ENCODE measurements at places on chromosomes 16 and 17.

- no peak for DNase-seq
Observed at GRCh38 chr16:31710134-31710533, 163.5 kb upstream of the ZNF267 start.

DNA sequence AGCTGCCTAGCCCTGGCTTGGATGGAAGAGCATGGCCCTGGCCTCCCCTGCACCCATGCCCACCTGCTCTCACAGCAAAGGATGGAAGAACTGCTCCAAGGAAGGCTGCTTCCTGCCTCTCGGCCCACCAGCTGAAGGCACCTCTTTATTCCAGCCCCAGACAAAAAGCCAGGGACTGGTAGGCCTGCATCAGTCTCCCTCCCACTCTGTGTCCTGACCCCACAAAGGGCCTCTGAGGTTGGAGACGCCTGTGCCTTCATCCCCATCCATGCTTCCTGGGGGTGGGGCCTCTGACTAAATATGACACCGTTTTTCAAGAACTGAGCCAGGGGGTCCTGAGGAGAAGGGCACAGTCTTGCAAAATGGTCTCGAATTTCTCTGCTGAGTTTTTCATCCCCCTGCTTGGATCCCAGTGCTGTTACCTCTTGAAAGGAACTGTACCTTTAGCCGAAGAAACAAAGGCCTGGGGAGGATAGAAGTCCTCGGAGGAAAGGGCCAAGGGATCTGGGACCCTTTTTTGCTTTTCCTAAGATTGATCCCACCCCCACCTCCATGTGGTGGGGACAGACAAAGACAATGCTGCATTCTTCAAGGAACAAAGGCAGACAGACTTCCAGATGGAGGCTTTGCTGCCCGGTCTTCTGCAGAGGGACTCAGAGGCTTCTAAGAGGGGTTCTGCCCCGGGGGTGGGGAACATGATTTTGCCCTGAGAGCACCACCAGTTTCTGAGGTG lies 5.2 kb downstream of the C17orf50 start:
- no peak for DNase-seq

DNA sequence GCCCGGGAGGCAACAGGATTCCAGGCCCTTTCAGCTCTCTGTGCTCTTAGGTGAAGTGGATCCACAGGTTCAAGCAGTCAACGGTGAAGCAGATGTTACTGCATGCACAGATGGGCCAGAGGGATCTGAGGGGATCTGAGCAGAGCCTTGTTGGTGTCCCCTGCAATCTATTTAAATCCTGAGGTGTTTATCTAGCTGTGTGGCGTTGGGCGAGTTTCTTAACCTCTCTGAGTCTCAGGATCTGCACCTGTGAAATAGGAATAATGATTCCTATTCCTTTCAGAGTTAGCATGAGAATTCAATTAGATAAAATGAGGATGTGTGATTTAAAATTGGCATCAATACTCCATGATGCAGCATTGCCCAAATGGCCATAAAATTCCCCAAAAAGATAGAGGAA lies 237.3 kb upstream of the CDH5 start:
- no peak for DNase-seq

DNA sequence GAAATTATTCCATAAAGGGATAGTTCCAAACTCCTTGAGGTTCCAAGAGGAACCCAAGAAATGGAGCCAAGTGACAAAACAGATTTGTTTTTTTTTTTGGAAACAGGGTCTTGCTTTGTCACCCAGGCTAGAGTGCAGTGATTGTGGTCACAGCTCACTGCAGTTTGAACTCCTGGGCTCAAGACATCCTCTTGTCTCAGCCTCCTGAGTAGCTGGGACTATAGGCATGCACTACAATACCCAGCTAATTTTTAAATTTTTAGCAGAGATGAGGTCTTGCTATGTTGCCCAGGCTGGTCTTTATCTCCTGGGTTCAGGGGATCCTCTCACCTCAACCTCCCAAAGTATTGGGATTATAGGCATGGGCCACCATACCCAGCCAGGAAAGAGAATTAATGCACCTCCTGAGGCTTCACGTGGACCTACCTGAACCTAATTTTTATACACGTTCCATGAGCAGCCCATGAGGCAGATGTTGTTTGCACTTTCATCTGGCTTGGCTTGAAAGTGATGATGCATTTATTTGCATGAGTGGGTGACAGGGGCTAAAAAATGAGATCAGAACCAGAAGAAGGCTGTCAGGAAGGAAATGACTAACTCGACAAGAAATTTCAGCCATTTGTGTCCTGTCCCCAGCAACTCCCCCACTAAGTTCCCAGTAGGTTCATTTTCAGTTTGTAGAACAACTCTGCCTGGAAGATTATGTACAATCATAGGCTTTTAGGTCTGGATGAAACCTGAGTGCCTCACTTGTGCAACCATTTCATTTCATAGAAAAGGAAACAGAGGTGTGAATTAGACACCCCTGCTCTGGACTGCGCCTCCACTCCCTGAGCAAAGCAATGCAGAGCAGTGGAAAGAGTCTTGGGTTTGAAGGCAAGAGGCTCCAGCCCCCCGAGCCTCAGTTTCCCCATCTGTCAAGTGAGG lies 10.3 kb upstream of the IRF8 start:
- peak; percentile 47 for DNase-seq

- DNase-seq, result peak; percentile 76
Observed at GRCh38 chr17:8376271-8377067, at the start of gene KRABD2. Gene KRABD2 (minus strand): TSS chr17:8376704.

DNA sequence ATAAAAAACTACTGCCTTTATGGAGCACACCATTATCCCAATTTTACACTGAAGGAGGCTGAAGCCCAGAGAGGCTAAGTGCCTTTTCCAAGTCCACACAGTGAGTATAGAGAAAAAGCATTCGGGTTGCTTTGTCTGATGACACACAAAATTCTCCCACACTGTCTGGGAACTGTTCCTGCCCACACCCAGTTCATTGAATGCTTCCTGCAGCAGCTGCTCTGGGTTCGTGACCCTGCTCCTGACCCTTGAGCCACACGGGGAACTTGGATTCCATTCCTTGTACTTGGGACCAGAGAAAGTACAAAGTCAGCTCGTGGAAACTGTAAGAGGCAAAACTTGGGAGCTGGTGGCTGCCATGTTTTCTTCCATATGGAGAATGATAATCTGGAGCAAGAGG lies 57.9 kb downstream of the AKAP1 start:
- DNase-seq, result no peak

GRCh38 chr16:14309001-14309886 lies 238.1 kb downstream of the MRTFB start:
- DNase-seq, result no peak

DNA sequence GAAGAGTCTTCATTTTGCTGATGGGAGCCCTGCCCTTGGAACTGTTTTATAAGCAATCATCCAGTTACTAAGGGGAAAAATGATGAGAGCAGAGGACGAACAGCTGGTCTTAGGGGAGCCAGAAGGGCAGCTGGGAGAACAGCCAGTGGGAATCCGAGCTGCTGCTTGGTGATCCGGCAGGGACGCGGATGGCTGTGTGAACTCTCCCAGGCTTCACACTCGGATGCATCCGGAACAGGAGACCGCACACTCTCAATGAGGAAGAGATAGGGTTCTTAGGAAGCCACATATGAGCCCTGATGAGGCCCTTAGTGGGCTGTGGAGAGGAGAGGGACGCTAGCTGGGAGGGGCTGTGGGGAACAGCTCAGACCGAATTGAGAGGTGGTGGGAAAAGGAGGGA lies 5.0 kb upstream of the CACNG5 start:
- no peak for DNase-seq

GRCh38 chr16:9409560-9410493 lies 318.4 kb downstream of the HAPSTR1 start:
- DNase-seq, result no peak

Data from fibroblast of the aortic adventitia (primary cell).